ENCODE measurements at places on chromosomes 4 and X.

DNA sequence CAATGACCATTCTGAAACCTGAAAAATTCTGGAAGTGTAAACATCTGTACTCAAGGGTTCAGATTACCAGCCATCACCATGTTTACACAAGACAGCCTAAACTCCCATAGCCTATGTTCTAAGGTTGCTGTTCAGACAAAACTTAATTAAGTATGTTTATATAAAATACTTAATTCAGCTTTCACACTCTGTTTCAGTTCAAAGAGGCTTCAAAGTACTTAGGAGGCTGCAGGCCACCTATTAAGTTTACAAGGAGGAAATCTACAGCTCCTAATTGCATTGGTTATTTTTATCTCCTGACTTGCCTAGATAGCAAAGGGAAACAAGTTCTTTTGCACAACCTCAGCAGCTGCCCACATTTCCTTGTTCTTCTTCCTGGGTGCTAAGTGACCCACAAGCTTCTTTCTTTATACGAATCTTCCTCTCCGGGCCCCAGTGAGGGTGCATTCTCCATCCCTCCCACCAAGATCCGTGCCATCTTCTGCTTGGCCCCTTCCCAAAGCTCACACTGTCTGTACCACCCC, 2.0 kb downstream of the GAK start:
- DNase-seq, result no peak

- DNase-seq, result no peak
Observed at GRCh38 chr4:19472666-19473065, 779.0 kb upstream of the SLIT2 start.

GRCh38 chrX:12681047-12681446, 110.2 kb upstream of the PRPS2 start:
- DNase-seq, result no peak

DNA sequence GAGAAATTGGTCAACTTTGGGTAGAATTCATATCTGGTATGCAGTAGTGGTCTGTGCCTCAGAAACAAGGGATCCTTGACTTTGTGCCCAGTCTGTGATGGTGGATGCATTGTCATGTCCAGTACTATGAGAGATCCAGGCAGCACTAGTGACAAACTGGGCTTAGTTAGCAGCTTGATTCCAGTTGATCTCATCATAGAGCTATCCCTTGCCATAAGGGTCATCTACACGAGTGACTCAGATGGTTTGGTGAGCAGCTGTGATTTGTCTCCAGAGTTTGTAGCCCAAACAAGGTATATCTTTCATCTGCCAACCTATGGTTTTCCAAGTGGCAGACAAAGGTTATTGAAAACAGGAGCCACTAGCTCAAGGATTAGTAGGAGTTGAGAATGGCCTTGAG, 298.8 kb downstream of the GBA3 start:
- no peak for DNase-seq

- no peak for DNase-seq
Observed at GRCh38 chr4:139951021-139951420, 203.0 kb downstream of the MAML3 start.

Data from activated CD8-positive, alpha-beta memory T cell treated with anti-CD3 and anti-CD28 coated beads for 48 hours (primary cell).